ENCODE measurements at places on chromosomes 4 and X.

GRCh38 chr4:161920304-161921052 lies 243.3 kb downstream of the FSTL5 start:
- no peak for DNase-seq

DNA sequence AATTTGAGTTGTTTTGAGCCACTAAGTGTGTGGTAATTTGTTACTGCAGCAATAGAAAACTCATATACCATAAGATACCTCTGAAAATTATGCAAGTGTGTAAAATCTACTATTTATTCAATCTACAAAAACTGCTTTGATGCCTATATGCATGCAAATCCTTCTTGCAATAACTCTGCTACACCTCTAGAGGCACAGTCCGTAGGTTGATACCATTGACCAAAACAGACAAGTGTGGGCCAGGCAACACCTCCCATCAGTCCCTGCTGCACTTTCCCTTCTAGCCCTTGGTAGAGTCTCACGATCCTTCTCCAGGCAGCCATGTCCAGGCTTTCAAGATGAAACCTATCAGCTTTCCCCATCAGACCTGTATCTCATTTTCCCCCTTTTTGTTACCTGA lies 48.8 kb upstream of the FAM9A start:
- DNase-seq = no peak

GRCh38 chrX:57172544-57172943 lies 35.3 kb upstream of the SPIN2A start:
- no peak for DNase-seq

GRCh38 chrX:64338296-64338695 lies 57.0 kb downstream of the MTMR8 start:
- peak; percentile 4 for DNase-seq

DNA sequence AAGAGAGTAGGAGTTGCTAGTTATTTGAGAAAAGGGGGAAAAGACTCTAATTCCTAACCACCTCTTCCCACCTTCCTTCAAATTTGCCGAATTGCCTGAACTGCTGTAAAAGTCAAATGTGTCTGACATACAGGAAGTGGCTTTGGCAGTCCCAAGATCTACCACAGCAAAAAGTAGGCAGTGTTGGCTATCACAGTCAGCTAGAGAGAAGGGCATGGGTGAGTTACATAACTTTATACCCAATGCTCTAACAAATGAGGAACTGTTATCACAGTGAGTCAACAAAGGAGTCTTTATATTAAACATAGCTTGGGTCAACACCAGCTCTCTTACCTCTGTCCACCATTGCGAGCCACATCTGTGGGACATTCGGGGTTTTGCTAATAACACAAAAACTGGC lies 2.4 kb upstream of the MBNL3 start:
- peak; percentile 79 for DNase-seq

DNA sequence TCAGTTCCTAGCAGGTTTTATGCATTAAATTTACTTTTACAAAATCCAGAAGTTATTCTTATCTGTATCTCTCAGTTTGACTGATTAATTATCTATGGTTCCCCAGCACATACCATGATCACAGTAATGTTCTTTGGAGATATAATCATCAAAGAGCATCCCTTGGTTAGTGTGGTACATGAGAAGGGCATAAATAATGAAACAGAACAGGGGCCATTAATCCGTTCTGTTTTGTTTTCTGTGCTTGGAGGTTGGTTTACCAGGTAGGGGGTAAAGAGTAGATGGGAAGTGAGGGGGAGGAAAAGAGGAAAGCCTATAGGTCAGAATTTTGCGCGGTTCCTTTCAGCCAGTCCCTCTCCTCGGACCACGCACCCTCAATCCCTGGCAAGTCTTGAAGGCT lies 718.7 kb upstream of the TENM3 start:
- no peak for DNase-seq

DNA sequence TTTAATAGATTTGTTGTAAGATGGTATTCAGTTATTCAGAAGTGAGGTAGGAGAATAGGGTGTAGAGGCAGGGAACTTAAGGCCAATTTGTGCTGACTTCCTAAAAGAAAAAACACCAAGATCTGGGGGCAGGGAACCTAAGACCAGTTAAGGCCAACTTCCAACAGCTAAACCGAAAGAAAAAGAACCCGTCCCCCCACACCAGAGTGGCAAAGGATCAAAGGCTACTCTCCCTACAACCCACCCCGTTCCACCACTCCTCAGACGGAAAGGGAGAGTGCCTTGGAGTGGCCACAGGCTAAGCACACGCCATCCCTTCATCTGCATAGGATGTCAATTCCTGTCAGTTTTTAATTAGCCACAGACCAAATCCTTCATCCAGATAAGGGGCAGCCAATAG lies 3.7 kb upstream of the ZNF718 start:
- no peak for DNase-seq

DNA sequence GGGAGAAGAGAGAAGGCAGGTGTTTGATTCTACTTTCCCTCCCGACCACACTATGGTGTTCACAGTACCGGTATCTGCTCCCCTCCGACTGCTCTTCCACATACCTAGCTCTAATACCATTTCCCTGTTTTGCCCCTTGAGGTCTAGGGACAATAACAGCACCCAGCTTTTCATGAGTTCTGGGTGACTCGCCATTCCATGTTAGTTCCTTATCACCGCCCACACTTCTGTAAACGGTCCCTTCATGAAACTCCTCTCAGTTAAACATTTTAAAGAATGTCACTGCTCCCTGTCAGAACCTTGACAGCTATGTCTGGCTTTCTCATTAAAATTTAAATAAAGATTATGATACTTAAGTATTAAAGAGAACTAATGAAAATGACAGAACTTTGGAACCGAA lies 136.7 kb downstream of the ADAMTS3 start:
- no peak for DNase-seq

GRCh38 chrX:35016051-35016450 lies 73.5 kb downstream of the FAM47B start:
- DNase-seq = no peak

DNA sequence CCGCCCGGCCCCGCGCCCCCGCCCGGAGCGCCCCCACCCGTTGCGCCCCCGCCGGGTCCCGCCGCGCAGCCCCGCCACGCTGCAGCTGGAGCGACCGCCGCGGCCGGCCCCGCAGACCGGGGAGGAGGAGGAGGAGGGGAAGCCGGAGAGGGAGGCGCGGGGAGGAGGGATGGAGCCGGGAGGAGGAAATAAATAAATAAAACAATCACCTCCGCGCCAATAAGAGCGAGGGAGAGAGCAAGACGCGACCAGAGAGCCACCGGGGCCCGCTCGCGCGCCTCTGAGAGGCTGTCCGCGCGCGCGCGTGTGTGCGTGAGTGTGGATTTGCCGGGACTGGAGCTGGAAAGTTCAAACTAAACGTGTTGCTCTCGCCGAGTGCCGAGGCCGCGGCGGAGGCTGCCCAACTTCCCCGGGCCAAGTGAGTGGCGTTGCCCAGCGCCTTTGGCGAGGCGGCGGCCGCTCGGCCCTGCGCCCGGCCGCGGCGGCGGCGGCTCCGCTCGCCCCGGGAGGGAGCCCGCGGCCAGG lies 2184.4 kb upstream of the TENM3 start:
- peak; percentile 3 for DNase-seq

DNA sequence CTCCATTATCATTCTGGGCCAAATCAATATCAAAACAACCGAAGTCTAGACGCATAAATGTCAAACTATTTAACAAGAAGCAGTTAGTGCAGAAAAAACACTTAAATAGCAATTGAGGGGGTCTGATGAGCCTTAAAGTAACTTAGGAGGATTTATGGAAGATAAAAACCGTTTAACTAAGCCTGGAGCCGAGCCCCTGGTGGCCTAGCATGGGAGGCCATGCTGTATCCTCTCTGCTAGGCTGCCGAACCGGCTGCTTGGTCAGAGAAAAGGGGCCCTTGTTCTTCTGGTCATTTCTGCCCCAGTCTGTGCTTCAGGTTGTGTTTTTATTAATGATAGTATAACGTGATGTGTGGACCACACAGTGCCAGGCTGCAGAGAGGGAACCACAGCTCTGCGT lies 72.4 kb downstream of the CPZ start:
- no peak for DNase-seq

- DNase-seq = no peak
Measured at GRCh38 chr4:174122705-174123104, 160.8 kb downstream of the FBXO8 start.

DNA sequence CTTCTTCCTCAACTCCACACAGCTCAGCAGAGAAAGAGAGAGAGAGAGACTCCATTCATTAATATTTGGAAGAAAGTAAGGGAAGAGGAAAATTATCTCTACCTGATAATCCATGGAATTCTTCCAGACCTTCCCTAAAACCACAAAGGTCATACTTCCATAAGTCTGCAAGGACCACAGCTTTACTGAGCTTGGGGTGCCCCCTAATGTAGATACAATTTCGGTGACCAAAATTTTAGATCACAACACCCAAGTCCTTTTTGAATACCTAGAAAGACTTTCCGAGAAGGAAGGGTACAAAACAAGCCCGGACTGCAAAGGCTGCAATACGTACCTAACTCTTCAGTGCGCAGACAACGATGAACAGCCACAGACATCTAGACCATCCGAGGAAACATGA lies 523.9 kb downstream of the GLUD2 start:
- peak; percentile 2 for DNase-seq

DNA sequence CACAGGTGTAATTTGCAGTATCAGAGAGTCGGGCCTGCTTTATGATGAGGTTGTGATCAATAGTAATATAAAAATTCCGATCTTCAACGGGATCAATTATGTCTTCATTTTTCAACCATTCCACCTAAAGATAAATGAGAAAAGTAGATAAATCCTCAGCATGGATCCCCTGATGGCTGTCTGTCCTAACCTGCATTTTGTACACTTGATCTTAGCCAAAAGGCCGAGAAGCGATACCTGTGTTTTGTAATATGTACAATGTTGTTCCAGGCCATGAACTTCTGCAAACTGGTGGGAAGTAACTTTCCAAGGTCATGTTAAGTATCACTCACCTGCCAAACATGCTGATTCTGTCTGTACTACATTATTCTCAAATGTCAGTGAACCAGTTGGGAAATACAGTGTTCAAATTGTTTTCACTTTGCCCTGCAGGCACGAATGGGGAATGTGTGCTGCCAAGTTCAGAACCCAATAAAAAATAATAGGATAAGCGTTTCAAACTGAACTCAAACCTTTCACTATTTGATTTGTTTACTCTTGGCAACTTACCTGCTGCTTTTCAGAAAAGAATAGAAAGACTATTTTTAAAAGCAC lies 298.1 kb downstream of the UNC5C start:
- DNase-seq = peak; percentile 92

DNA sequence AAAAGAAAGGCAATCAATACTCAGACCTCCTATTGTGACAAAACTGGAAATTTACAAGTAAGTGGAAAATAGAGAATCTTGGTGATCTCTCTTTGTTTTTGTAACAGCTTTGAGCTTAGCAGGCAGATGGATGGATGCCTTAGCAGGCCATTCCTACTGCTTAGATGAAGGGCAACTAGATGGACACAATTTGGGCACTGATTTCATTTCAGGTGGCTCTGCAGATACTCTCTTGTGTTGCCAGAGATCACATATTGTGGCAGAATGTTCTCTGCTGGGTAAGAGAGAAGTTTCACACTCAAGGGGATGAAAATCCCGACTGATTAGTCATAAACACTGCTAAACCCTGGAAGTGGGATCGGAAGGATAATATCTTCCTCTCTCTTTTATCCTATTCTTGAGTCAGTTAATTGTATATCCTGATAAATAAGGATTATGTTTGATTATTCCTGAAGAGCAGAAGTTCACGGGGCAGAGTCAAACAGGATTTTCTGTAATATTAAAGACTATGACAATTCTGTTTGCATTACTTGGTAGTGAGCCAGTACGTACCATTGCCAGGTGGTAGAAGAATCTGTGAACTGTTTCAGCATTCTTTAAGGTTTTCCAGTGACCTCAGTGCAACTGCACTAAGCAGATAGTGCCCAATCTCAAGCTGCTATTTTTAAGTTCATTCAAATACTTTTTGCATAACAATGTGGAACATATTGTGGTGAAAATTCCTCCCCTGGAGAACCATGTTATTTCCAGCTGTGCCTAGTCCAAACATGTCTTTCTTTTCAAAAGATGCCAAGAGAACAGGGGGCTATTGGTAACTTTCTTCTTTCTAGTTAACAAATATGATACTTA lies 974.3 kb downstream of the FSTL5 start:
- no peak for DNase-seq

- DNase-seq = no peak
Measured at GRCh38 chr4:1333256-1333655, 13.8 kb upstream of the UVSSA start.

GRCh38 chrX:8067754-8068462 lies 103.2 kb downstream of the VCX2 start:
- DNase-seq = peak; percentile 81

- DNase-seq = peak; percentile 32
Measured at GRCh38 chrX:118698516-118699170, 28.8 kb upstream of the IL13RA1 start.

GRCh38 chr4:181613200-181613599 lies 630.0 kb upstream of the TENM3 start:
- no peak for DNase-seq

- peak; percentile 10 for DNase-seq
Measured at GRCh38 chr4:15754323-15754722, 23.8 kb upstream of the CD38 start.

GRCh38 chr4:143514901-143515300 lies 1.4 kb downstream of the SMARCA5 start:
- DNase-seq = no peak

DNA sequence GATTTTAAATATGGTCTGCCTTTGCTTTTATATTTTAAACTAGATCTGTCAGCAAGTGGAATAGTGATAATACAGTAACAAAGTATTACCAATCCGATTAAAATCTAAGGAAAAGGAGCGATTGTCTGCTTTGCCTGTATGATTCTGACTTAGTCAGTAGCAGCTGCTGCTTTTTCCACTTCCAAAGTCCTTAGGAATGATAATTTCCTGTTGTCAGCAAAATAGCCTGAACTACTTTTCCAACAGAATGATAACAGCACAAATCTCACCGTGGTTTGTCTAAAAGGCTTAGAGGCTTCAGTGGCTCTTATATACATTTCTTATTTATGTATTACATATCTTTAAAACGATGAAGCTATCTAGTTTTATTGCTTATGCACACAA lies 290.0 kb downstream of the ANK2 start:
- DNase-seq = no peak

DNA sequence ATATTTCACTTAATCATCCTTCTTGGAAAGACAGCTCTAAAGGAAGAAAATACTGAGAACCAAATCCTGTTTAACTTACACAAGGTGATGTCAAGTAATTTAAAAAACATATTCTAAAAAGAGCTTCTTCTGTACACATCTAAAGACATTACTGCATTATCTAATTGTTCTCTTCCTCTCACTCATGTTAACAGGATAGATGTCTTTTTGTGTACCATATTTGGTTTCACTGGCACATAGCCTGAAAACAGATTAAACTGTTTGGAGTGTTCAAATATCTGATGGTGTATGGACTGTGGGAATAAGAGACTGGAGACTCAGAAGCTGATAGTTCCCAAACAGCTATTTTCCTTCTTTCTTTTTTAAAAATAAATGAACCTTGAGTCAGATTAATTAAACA lies 213.3 kb upstream of the MAB21L2 start:
- DNase-seq = no peak

- DNase-seq = peak; percentile 71
Measured at GRCh38 chr4:26081795-26082498, 167.9 kb downstream of the SMIM20 start.

DNA sequence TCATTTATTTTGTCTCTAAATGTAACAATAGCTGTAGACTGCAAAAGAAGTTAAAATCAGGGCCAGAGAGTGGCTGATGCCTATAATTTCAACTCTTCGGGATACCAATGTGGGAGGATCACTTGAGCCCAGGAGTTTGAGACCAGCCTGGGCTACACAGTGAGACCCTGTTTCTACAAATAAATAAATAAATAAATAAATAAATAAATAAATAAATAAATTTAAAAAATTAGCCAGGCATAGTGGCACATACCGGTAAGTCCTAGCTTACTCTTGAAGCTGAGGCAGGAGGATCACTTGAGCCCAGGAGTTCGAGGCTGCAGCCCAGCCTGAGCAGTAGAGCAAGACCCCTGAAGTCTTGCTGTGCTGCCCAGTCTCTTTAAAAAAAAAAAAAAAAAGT lies 79.1 kb downstream of the WWC2 start:
- no peak for DNase-seq
